ENCODE measurements at places on chromosomes 5 and 9.

DNA sequence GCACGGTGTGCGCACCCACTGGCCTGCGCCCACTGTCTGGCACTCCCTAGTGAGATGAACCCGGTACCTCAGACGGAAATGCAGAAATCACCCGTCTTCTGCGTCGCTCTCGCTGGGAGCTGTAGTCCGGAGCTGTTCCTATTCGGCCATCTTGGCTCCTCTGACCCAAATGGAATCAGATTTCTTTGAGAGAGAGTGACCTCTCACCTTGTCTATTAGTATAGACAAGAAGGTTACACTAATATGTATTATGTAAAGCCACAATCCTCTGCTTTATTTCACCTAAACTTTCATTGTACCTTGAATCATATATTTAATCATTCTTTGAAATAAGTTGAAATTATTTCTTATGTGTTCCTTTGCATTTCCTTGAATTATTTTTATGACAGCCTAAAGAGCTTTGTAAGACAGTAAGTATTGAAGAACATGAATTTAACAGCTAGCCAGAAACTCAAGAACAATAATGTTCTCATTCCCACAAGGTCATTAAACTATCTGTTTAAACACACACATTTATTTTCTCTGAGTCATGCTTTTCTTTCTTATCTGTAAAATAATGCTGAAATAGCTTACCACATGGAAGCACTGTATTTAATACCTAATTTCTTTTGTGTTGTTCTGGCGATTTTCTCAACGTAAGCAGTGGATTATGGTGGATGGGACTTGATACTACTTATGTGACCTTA lies 91.8 kb upstream of the DMRTA1 start:
- DNase-seq, result no peak

GRCh38 chr5:61808909-61809308 lies 476.9 kb downstream of the ZSWIM6 start:
- DNase-seq, result no peak

DNA sequence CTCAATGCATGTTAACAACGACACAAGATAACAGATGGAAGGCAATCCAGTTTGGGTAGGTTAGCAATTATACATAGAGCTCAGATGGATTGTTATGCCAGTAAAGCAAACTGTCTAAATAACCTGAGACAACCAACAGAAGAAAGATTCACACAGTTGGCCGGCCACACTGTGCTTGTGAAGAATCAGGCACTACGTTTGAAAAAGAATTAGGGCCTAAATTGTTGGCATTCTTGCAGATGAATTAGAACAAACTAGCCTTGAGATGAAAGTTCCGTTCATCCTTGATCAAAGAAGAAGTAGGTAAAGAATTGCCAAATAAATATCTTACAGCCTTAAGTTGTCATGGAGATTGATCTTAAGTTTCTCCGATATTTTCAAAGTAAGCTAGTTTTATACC lies 210.6 kb downstream of the CDH18 start:
- DNase-seq, result no peak

DNA sequence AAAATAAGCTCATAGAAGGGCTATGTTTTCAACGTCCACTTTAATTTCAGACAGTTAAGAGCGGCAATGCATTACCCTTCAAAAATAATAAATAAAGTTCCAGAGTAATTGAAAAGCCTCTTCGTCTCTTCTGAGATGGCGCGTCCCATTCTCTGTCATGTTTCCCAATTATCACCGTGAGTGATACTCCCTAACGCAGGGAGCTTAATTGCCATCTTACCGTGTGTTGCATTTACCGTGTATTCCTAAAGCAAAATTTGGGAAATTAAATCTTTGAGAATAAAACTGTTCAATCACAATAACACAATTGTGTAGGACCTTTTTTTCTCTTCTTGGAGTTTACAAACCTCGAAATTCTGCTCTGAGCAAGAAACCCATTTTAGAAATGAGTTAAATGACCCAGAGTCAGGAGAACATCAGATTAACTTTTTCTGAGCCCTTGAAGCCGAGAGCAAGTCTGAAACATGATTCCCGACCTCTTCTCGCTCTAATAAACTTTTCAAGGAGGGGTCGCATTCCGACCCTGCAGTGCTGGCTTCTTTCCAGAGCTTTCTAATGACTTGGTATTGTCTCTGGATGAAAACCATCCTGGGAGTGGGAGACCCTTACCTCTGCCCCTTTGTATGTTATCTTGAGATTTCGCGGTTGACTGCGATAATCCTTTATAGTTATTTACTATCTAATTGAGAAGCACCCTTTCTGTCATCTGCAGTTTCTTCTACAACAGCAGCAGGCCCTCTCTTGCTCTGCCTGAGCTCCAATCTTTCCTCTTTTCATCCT lies 251.5 kb downstream of the FSTL4 start:
- no peak for DNase-seq

GRCh38 chr9:80615964-80616363 lies 1044.2 kb downstream of the TLE4 start:
- DNase-seq, result no peak

GRCh38 chr9:129811967-129812363 lies 9.0 kb downstream of the TOR1B start:
- no peak for DNase-seq

- no peak for DNase-seq
Observed at GRCh38 chr9:90559075-90560073, 83.2 kb downstream of the DIRAS2 start.

DNA sequence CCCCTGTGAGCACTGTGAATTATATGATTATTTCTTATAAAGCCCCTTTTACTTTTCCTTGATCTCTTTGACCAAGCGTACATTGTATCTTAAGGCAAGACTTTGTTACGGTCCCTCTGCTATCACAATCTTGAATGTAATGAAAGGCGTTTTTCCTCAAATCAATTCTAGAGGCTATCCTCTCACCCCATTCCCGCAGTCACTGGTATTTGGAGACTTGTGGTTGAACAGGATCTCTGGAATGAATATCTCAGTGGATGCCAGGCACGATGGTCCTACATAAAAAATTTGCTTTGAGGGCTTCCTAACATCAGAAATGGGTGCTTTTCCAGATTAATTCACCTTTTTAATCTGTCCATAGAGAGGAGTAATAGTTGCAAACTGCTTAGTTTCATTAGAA lies 151.4 kb upstream of the PAPPA start:
- DNase-seq, result no peak

- DNase-seq, result no peak
Observed at GRCh38 chr9:78613006-78613405, 316.1 kb downstream of the PSAT1 start.

DNA sequence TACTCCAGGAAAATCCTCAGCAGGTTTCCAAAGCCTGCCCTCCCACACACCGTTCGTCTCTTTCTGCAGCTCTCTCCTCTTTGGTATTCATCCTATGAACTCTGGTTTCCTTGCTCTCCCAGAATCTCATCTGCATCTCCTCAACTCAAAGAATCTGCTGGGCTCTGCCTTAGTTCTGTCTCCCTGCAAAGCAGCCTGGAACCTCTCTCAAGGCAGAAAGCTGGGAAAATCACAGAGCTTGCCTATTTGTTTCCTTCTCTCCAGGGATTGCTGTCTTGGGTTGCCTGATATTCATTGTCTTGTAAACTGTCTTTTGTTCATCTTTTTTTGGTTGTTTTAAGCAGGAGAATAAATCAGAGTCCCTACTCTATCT lies 5.3 kb upstream of the ERAP2 start:
- DNase-seq, result no peak

DNA sequence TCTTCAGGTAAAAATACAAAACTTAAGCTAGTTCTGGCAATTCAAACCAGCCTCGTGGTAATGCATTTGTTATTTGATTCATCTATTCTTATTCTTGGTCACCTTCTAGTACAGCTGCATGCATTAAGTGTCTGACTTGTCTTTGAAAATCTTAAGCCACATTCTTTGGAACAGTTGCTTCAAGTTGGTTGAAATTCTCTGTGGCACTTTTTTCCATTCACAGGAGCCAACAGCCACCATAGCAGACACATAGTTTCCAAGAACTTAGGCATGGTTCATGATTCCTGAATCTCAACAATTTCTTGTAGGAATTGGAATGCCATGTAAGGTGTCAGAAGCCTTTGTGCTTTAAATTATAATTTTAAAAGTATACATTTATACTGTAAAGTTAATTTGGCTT lies 47.4 kb upstream of the MEF2C start:
- no peak for DNase-seq

- no peak for DNase-seq
Observed at GRCh38 chr5:100823812-100824211, 79.3 kb downstream of the ST8SIA4 start.

GRCh38 chr9:121322037-121322736 lies 47.9 kb downstream of the STOM start:
- DNase-seq, result no peak

- DNase-seq, result no peak
Observed at GRCh38 chr5:171271798-171272197, 37.2 kb upstream of the TLX3 start.

DNA sequence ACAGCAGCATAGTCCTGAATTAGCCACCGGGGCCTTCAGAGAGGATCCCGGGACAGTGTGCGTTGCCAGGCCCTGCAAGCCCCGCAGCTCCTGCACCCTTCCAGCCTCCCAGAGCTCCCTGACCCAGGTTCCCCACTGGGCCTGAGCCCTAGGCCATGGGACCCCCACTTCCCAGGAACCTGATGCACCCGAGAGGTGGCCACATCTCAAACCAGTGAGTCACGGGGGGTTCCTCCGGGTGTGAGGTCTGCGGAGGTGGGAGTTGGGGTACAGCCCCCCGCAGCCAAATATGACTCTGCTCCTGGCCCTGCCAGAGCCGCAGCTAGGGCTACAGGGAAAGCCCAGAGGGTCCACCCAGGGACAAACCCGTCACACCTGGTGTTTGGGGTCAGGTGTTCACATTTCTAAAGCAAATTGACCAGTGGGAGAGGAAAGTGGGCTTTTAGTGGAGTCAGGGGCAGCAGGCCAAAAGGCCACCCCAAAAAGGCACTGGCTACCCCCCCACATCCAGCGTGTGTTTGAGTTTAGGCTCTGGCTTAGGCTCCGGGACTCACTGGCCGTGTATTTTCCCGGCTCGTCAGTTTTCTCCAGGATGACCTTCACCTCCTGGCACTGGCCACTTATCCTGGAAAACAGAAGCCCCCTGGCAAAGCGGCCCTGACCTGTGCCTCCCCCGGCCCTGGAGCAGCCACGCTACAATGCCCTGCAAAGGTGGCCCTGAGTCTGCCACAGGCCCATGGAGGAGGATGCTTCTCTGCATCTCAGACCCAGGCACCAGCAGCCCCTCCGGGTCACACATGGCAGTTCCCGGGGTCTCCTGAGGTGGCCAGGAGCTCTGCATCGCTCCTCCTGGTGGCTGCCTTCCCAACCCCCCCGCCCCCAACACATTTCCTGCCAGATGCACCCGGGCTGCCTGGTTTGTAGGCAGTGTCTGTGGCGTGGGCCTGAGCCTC lies 17.4 kb upstream of the OBP2B start:
- DNase-seq, result no peak

DNA sequence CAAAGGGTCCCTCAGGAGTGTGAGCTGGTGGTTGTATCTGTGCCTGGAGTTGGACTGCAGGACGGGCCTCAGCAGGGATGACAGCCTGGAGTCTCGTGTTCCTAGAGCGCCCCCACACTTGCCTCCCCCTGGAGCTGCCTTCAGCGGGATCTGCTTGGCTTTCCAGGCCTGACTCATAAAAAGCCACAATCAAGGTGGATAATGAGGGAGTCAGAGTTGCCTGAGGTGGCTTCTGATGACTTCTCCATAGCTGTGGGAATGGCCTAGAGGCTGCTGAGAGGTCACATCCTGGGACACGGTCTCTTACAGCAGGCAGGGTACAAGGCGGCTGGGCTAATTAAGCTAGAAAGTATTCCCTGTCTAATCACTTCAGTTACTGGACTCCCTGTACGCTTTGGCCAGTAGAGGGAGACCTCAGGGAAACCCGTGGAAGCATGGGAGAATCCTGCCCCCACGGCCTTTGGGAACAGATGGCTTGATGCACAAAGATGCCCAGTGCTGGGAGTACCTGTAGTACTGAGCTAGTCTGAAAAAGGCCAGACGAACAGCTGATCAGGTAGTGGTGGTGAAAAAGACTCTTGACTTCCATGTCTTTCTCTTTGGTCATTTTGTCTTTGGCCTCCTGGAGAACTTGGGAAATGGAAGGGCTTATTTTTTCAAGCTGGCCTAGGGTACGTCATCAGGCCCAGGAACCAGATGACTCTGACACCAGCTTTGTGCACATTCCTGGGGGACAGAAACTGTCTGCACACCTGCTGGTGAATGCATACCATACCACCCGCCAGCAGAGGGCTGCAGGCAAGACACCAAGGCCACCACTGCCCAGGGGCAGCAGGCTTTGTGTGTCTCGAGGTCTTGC lies 16.1 kb upstream of the FRRS1L start:
- no peak for DNase-seq

- no peak for DNase-seq
Observed at GRCh38 chr9:13267743-13268142, 11.7 kb downstream of the MPDZ start.

DNA sequence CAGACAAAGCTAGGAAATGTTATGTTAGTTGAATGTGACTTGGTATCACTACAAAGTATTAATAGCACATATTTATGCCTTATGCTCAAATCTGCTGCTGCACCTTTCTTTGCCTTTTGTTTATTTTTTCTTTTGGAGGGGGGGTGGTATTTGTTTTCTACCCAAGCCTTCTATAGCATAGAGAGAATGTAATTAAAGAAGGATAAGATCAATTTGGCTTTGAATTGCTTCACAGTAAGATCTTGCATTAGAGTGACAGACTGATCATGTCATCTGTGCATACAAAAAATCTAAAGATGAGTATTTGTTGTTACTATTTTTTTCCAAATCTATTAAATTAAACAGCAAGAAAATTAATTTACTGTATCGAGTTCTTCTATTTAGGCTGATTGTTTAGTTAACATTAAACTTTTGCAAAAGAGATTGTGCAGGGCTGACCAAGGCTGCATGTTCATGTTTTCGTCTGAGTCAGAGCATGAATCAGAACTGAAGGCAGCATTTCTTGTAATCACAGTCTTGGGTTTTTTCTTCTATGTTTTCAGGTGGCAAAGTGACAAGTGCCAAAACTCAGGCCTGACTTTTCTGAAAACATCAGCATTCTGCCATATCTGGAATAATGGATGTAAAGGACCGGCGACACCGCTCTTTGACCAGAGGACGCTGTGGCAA lies 1007.1 kb upstream of the WWC1 start:
- DNase-seq, result no peak

- no peak for DNase-seq
Observed at GRCh38 chr5:39355324-39355723, 9.0 kb downstream of the C9 start.

DNA sequence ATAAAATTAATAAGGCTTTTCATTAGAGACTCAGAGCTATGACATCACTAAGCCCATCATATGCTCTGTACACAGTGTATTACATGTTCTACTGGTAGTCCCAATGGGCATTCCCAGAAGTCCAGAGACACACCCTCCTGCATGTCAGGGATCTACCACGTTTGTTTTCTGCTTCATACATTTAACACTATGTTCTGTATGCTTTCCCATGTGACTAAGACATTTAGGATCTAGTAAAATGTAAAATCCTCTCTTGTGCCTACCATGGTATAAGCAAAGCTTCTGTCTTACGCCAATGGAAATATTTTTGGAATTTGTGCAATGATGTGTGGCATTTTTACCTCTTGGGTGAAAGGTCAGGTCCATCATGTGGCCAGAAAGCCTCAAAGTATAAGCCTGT lies 192.4 kb downstream of the ADAMTSL1 start:
- DNase-seq, result no peak
